RWPE1 (cell line): ENCODE measurements at places on chromosomes 11 and 22.

DNA sequence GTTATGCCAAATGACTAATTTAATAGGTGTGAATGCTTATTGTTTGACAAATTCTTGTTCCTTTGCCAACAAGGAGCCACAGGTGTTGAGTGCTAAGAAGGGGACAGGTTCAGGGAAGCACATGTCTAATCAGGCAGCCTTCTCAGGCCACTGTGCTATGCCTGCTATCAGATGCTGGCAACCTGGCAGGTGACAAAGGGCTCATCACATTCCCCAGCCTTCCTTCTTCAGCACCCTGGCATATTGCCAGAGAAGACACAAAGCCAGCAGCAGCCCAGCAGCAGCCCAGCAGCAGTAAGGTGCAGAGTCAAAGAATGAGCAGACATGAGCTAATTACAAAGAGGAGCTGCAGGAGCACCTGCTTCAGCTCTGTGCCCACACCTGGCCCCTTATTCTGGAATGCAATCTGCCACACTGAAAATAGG lies 68.2 kb downstream of the GUCY1A2 start:
- DNase-seq: peak; percentile 65

DNA sequence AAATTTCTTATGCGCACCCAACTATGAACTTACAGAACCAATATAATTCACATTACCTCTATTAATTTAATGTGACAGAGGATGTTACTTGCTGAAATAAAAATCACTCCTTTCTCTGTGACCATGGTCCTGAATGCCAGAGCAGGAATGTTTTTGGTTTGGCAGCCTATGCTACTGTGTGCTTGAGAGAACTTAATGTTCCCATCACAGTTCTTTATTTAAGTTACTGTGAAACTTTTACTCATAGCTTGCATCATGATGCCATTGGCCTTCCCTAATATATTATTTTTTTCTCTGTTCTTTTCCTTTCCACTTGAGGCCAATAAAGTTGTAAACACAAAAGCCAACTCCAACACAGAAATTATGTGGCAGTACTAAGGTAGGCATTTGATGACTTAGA lies 142.2 kb downstream of the FAM76B start:
- no peak for DNase-seq

GRCh38 chr11:94964934-94965333 lies 8.4 kb downstream of the CWC15 start:
- DNase-seq: no peak

GRCh38 chr11:115612046-115612730 lies 108.0 kb upstream of the CADM1 start:
- DNase-seq: no peak

DNA sequence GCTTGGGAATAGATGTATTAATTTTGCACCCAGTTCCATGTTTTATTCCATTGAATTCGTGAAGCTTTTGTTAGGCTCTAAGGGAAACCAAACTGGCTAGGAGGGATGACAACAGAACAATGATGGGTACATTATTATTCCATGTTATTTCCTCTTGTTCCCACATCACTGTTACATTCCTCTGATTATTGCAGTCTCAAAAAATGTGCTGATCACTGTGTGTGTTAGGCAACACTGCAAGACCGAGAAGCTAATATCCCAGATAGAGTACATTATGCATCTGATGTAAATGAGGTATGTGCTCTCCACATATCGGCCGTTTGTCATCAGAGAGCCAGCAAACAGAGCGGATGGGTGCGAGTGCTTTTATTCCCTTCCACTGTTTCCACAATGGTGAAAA lies 327.9 kb downstream of the SOX6 start:
- no peak for DNase-seq

GRCh38 chr11:61126256-61126655 lies 24.0 kb downstream of the CD5 start:
- no peak for DNase-seq

DNA sequence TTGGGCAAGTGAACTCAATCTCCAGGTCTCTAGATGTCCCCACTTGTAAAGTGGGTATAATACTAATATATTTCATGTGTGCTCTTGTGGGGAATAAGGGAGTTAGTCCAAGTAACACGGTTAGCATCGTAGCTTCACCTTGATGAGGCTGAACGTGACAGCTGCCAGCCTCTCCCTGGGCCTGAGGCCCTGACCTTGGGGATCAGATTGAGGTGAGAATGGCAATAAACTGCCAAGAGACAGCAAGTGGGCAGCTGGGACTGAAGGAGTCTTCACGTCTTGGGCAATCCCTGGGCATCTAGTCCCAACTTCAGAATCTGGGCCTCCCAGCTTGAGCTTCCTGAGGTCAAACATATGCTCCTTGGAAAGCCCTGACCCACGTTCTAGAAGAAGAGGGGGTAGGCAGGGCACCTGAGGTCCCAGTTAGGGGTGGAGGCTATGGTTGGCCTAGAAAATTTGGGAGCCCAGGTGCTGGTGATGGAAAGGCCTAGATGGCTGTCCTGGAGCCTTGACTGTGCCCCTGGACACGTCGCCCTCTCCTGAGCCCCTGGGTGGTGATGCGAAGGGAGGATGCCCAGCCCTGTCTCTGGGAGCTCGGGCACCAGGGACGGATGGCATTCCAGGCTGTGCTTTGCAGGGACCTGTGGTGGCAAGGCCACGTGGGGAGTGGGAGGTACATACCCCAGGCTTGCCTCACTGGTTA lies 23.4 kb downstream of the ADAMTS15 start:
- DNase-seq: no peak

DNA sequence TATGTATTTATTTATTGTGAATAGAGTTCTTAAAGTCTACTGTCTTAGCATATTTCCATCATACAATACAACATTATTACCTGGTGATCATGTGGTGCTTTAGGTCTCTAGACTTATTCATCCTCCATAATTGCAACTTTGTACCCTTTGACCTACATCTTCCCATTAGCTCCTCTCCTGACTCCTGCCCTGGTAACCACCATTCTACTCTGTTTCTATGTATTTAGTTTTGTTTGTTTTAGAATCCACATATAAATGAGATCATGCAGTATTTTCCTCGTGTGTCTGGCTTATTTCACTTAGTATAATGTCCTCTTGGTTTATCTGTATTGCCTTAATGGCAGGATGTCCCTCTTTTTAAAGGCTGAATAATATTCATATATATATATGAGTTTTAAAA lies 22.7 kb downstream of the NCAM1 start:
- no peak for DNase-seq

GRCh38 chr11:10561947-10562346 lies 6.5 kb downstream of the LYVE1 start:
- no peak for DNase-seq

- DNase-seq: no peak
These were observed 17.0 kb upstream of the GLYATL2 start for GRCh38 chr11:58861533-58861932.

GRCh38 chr11:29844701-29845379 lies 172.0 kb downstream of the KCNA4 start:
- no peak for DNase-seq

GRCh38 chr11:133966921-133967598 lies 10.3 kb upstream of the IGSF9B start:
- DNase-seq: no peak

GRCh38 chr11:2531277-2531986 lies 86.6 kb downstream of the KCNQ1 start:
- peak; percentile 58 for DNase-seq

GRCh38 chr11:70175236-70175698 lies 27.8 kb upstream of the FADD start:
- DNase-seq: no peak

DNA sequence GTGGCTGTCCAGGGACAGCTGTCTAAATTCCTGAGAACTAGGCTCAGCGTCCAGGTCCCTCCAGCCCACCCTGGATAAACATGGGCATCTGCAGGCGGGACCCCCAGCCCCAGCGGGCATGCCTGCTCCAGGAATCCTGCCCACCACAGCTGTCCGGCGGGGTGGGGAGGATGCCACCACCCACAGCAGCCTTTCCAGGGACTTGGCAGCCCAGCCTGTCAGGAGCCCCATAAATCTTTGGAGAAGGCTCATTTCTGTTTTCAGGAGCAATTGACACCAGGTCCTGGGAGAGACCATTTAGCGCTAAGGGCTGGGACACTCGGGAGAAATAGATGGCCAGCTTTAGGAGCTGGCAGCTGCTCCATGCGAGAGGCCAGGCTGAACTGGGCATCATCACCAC lies 358.9 kb downstream of the CADM1 start:
- DNase-seq: no peak

GRCh38 chr22:19868773-19869471 lies 14.2 kb upstream of the GNB1L start:
- no peak for DNase-seq

GRCh38 chr11:14259186-14259784 lies 99.7 kb downstream of the RRAS2 start:
- no peak for DNase-seq

DNA sequence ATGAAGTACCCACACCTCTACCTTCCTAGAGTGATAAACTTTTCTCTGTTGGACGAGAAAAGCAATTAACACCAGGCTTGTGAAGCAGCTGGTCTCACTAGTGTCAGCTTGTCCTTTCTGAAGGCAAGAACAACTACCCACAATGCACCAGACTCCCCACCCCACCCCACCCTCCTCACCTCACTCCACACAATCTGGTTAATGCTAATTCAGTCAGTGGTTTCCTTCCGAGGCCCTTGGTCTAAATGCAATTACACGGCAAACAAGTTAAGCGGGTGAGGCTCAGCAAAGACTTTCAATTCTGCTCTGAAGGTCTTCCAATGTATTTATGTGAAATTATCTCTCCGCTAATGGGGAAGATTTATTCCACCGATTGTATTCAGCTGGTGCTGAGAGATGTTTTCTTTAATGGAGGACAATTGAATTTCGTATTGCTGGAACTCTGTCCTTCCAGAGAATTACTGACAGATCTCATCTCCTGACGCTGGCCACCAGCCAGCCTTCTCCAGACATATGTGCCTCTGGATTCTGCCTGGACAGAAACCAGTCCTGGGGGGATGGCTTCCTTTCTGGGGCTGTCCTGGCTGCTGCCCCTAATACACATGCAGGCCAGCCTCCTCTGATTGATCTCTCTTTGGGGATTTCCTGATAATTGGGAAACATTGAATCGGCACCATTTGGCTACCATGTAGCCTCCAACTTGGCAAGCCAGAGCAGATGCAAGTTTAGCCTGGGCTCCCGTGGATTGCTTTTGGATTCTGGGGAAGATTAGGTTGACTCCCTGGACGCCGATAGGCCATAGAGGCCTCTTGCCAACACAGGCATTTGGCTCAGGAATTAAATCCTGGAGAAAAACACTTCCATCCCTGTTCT lies 165.8 kb upstream of the NARS2 start:
- no peak for DNase-seq

DNA sequence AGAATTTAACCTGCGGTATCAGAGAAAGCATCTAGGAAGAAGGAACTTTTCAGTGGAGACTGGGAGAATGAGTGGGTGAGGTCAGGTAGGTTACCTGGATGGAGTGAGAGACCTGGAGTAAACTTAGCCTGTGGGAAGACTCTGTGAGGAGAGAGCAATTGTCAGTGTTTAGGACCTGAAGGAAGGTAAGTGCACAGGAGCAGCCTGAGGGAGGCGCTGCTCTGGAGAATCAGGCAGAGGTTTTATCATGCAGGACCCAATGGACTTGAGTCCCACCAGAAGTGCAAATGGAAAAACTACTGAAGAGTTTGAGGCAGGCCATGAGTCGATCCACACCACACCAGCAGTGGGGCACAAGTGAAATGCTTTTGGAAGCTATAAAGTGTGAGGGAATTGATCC lies 10.6 kb upstream of the IFTAP start:
- DNase-seq: no peak

DNA sequence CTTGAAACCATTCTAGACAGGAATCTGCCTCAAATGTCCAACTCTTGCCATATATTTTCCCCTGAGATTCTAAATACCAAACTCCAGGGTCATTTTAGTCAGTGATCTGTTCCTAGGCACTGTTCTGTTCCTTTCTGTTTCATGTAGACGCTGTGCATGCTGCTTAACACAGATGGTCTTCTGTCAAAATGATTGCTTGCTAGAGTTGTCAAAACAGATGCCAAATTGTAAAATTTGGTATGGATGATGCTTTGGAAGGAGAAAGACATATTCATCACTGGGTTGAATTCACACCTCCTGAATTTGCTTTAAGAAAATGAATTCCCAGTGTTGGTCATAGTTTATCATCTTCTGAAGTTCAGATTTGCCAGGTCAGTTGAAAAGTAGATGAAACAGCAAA lies 425.9 kb downstream of the ETS1 start:
- no peak for DNase-seq

- peak; percentile 71 for DNase-seq
These were observed 38.2 kb downstream of the OR10A6 start for GRCh38 chr11:7892840-7893254.

- no peak for DNase-seq
These were observed 147.1 kb downstream of the CHST1 start for GRCh38 chr11:45518141-45518832.

GRCh38 chr11:12687740-12688139 lies 13.5 kb downstream of the TEAD1 start:
- DNase-seq: peak; percentile 51

GRCh38 chr11:131186629-131187101 lies 183.8 kb upstream of the NTM start:
- DNase-seq: no peak

GRCh38 chr22:25829237-25829636 lies 87.2 kb downstream of the MYO18B start:
- peak; percentile 2 for DNase-seq

DNA sequence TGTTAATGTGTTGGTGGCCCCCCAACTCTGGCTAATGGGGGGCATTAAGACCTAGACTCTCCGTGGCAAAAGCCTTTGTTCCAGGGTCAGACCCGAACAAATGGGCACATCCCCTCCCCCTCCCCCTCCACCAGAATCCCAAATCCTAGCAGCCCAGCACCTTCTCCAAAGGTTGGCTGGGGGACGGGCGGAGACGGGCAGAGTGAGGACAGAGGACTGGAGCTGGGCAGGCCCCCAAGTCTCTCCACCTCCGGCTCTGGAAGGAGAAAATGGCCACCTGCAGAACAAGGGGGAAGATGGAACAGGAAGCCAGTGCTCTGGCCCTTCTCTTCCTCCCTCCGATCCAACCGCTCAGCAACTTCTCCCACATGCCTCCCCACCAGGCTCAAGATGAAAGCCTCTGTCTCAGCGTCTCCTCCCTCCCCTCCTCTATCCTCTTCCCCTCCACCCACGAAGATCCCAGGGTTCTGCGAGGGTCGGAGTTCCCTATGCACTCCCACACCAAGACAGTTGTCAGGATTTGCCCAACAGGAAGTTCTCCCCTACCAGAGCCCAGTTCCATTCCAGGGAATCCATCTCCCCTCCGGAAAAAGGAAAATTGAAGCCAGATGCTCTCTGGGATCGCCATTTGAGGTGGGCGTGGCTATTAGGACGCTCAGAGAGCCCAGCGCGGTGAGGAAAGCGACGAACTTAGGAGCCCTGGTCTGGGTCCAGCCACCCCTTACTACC lies 20.1 kb downstream of the ADA2 start:
- DNase-seq: no peak

- DNase-seq: no peak
These were observed 13.8 kb upstream of the TEF start for GRCh38 chr22:41367680-41368542.

DNA sequence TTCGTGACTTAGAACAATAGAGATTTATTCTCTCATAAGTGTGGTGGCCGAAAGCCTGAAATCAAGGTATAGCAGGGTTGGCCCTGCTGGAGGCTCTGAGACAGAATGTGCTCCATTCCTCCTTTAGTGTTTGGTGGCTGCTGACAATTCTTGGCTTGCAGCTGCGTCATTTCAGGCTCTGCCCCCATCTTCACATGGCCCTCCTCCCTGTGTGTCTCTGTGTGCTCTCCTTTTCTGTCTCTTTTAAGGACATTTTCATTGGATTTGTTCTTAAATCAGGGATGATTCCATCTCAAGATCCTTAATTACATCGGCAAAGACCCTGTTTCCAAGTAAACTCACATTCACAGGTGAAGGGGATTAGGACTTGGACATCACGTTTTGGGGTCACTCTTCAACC lies 10.2 kb upstream of the APOL6 start:
- DNase-seq: no peak
